ENCODE measurements at places on chromosomes 5 and 9.

- no peak for DNase-seq
Observed at GRCh38 chr5:7382588-7382987, 13.3 kb upstream of the ADCY2 start.

- no peak for DNase-seq
Observed at GRCh38 chr5:114434396-114435219, 72.7 kb downstream of the KCNN2 start.

GRCh38 chr9:1120500-1121165, 70.5 kb downstream of the DMRT2 start:
- DNase-seq = no peak

DNA sequence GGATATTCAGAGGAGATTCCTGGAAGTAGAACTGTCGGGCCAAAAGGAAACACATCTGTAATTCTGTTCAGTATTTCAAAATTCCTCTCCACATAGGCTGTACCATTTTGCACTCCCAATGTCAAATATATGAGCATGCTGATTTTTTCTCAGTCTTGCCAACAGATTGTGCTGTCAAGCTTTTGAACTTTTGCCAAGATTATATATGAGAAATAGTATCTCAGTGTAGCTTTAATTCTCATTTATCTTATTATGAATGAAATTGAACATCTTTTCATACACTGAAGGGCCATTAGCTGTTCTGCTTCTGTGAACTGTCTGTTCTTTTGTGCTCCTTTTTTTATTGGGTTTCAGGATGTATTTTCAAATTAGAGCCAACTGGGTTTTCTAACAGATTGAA, 907.1 kb downstream of the MAT2B start:
- DNase-seq = no peak
